ENCODE measurements at places on chromosomes 5 and 9.

DNA sequence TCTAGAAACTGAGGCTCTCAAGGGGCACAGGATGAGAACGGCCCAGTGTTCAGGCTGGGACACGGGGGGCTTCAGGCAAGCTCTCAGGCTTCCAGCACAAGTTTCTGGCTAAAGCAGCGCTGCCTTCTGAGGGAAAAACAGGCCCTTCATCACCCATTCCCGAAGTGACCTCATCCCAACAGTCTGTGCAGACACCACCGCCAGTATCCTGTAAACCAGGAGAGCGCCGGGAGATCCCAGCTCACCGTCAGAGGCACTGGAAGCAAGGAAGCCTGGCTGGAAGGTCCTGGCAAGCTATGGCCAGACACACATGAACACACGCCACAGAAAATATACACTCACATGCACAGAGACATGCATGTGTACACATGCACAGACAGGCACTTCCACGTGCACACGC lies 8.8 kb downstream of the SLC12A7 start:
- DNase-seq: no peak

GRCh38 chr5:63928451-63928850 lies 33.8 kb downstream of the HTR1A start:
- DNase-seq: no peak

DNA sequence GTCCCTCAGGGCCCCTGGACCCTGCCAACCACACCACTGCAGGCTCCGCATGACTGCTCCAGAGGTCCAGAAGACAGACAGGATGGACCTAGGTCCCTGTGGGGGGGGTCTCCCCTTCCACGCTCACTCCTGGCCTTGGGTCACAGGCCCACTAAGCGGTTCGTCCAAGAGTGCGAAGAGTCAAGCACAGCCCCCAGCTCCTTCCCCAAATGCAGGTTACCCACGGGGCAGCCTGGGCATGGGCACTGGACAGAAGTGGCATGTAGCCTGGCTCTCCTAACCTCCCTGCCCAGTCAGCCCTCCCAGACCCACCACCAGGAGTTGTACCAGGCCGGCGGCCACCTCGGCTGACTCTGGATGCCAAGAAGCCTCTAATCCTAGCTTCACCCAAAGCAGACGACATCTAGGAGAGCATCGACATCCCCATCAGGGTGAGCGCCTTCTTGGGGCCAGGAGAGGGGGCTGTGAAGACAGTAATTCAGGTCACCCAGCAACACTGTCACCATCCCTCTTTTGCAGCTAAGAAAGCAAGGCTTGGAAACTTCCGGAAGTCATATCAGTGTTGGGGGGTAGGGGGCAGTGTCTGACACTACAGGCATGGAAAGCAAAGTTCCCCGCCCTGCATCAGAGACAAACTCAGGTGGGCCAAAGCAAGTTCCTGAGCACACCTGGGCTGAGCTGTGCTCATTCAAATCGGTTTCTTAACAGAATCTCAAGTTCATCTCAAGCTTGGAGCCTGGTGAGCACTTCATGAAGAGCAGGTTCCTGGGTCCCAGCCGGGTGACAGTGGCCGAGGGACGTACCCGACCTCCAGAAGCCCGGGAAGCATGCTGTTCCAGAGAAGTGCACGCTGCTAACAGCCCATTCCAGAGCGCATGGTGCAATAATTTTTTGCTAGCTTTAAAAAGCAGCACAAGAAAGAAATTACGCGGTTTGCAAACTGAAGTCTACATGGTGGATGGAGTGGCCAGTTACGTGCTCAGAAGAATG lies 68.7 kb downstream of the SEMA4D start:
- peak; percentile 80 for DNase-seq

GRCh38 chr9:128144239-128145181 lies 4.7 kb upstream of the LCN2 start:
- no peak for DNase-seq

- DNase-seq: no peak
Observed at GRCh38 chr9:92494856-92495255, 12.6 kb upstream of the ASPN start.

- DNase-seq: no peak
Observed at GRCh38 chr5:28548856-28549255, 1510.5 kb upstream of the CDH9 start.

GRCh38 chr5:56092115-56092514 lies 97.4 kb upstream of the IL6ST start:
- DNase-seq: no peak

DNA sequence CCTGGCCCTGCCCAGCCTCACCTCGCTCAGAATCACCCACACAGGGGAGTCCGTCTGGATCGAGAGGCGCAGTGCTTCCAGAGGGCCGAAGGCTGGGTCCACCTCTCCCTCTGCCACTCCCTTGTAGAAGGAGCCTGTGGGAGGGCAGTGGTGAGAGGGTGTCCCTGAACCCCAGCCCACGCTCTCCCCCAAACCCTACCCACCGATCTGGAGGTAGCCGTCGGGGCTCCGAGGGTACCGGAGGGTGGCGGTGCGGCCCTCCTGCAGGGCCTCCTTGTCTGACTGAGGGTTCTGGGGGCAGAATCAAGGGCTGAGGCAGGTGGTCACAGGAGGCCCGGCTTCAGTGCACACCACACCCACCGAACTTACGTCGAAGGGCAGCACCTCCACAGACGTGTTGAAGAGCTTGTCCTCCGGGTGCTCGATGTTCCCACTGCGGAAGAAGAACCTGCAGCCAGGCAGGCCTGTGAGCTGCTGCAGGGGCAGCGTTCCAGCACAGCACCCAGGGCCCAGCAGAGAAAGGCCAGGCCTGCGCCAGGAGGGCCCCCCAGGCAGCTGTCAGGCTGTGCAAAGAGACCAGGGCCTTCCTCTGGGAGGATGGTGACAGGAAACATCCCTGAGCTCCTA lies 4.5 kb downstream of the LTC4S start:
- DNase-seq: no peak

DNA sequence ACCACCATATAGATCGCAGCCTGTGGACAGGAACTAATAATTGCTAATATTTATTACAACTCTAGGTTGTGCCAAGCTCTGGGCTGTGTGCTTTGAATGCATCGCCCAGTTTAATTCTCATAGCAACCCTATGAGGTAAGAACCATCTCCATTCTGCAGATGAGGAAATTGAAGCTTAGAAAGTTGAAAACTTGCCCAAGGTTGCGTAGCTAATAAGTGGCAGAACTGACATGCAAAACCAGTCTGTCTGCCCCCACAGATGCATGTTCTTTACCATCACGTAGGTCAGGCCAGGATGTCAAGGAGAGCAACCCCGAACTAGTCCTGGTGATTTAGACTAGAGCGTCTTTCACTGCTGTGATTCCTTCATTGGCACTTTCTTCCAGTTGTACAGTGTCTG lies 15.6 kb downstream of the WWC1 start:
- no peak for DNase-seq

DNA sequence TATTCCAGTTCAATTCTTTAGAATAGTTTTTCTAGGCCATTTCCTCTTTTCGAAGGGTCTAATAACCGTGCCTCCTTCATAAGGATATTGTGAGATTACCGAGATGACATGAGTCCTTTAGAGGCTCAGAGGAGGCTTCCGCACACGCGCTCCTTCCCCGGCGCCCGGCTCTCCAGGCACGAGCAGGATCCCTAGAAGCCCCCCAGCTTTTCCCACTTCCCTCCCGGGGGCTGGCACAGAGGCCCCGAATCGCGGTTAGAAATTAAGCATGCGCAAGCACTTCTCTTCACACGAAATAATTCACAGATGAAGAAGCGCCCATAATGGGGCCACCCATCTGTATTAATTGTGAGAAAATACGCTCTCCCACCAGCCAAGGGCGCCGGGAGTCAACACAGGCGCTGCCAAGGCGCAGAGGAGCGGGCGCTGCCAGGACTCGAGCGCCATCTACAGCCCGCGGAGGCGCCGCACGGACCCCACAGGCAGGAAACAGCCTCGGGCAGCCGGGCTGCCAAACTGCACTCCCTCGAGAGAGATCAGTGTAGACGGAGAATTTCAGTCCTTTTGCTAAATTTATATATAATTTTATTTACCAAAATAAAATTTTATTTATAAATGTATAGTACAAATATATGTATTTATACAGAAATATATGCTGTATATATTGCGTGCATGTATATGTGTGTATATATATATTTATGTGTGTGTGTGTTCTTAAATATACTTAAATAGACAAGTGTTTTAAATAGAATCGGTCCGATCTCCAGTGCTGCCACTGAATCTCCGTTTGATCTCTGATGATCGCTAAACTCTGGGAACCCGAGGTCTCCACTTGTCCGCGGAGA lies 258.1 kb upstream of the NFIL3 start:
- peak; percentile 25 for DNase-seq

- DNase-seq: no peak
Observed at GRCh38 chr5:174159327-174160114, 114.0 kb downstream of the NSG2 start.

- DNase-seq: no peak
Observed at GRCh38 chr5:172594867-172595466, 46.1 kb upstream of the NEURL1B start.

- DNase-seq: no peak
Observed at GRCh38 chr5:147617191-147617606, 107.3 kb upstream of the DPYSL3 start.

GRCh38 chr5:123783421-123783820 lies 271.4 kb downstream of the CSNK1G3 start:
- no peak for DNase-seq

GRCh38 chr5:180294411-180294810 lies 2.5 kb upstream of the MAPK9 start:
- DNase-seq: no peak

DNA sequence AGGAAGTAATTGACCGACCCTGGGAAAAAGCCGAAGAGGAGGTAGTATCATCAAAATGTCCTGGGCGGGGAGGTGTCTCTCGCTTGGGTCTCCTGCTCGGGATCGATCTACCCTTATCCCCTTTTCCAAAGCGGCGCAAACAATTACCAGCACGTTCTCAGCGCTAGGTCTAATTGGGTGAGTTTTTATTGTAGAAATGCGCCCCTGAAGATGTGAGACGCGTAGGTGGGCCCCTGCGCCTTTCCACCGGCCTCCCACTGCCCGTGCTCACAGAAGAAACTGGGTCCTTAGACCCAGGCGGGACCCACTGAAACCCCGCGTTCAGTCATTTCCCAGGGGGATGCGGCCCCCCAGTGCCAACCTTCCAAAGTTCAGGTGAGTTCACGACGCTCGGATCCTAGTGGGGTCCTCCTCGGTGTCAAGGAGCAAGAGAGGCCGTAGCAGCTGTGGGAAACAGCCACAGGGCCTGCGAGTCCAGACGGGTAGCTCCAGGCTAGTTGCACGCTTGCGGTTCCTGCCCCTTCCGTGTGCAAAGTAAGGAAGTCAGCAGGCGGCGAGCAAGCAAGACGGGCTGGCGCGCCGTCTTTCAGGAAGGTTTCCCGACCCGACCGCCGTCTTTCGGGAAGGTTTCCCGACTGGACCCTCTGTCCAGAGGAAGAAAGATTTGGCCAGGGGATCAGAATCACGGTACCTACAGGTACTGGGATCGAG lies 1.5 kb downstream of the SMIM32 start:
- DNase-seq: no peak

DNA sequence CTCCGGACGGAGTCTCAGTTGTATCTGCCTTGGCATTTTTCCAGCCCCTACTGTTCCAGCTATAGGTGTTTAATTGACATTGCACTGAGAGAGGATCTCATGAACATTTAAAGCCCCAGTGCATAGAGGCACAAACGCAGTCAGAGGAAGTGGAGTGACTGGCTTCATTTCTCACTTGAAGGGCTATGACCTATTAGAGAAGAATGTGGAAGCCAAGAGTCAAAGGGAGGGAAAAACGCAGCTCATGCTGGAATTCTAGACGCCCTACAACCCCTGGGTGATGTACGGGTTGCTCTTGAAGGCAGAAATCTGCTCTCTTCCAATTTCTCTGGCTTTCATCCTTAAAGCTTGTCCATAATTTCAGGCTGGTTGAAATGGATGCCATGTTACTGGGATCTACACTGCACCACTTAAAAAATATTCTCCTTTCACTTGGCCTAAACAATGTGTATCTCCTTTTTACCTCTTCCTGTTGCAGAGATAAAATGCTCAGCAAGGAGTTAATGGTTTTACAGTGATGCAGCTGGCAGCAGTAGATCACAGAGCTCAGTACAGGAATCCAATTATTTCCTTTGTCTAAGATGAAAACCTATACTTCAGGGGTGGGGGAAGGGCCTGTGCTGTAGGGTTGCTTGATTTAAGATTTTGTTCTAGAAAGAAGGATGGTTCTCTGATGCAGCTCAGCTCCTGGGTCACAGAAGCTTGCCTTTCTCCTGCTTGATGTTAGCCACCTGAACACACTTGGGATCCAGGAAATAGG lies 61.8 kb upstream of the MAMDC2 start:
- DNase-seq: no peak

DNA sequence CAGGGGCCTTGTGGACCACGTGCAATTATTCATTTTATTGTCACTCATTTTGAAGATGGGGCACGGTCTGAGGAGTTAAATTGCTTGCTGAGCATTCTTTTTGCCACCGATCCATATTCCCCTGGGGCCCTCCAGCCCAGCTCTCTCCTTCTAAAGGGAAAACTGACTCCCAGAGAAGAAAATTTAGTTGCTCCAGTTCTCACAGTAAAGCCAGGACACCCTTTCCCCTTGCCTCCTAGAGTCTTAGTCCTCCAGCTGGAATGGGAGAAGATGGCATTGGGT lies 1.0 kb upstream of the PANK3 start:
- DNase-seq: no peak

- no peak for DNase-seq
Observed at GRCh38 chr5:36772276-36773140, 104.1 kb upstream of the NIPBL start.
